Sciatic nerve (tissue), 2 donors: ENCODE measurements at places on chromosomes 3 and 15. TPM values are rescaled to one million over a fixed set of nuclear protein-coding genes. Genes with fewer than 3 reads are reported as not detected.

The MAP6D1 gene
- 1.1 TPM for total RNA-seq

The DGKG gene
- 2.1 TPM for total RNA-seq

GRCh38 chr3:82329300-82329699 is 567.9 kb upstream of the GBE1 start:
- no peak for DNase-seq

The KIF23 gene
- 11.8 TPM for total RNA-seq

The HIGD2B gene
- not detected for total RNA-seq

The ATP13A5 gene
- total RNA-seq = not detected

The GNB4 gene
- total RNA-seq = 67.3 TPM

- DNase-seq = no peak
Observed at GRCh38 chr3:179768080-179768479, 115.2 kb downstream of the USP13 start.

The IQCF5 gene
- not detected for total RNA-seq

DNA sequence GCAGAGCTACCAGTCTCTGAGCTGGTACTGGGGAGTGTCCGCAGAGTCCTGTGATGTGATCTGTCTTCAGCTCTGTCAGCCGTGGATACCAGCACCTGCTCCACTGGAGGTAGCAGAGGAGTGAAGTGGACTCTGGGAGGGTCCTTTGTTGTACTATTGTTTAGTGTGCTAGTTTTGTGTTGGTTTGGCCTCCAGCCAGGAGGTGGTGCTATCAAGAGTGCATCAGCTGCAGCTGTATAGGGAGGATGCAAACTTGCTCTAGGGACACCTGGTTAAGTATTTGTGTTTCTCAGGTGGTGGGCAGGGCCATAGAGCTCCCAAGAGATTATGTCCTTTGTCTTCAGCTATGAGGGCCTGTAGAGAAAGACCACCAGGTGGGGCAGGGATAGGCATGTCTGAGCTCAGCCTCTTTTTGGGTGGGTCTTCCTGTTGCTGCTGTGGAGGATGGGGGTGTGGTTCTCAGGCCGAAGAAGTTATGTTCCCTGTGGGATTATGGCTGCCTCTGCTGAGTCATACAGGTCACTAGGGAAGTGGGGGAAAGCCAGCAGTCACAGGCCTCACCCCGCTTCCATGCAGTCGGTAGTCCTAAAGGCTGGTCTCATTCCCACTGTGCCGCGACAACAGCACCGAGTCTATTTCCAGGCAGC is 443.2 kb upstream of the TBL1XR1 start:
- no peak for DNase-seq

The TMEM207 gene
- not detected for total RNA-seq

The FRMD5 gene
- total RNA-seq = 6.7 TPM
